ENCODE measurements at places on chromosomes 2 and 18. TPM values are rescaled to one million over a fixed set of nuclear protein-coding genes. Genes with fewer than 3 reads are reported as not detected.

The CKAP2L gene
- total RNA-seq = 17.7 TPM

The MBP gene
- 44.4 TPM for total RNA-seq

The FAM168B gene
- total RNA-seq = 79.6 TPM

The ACTG2 gene
- total RNA-seq = not detected

The MROH2A gene
- total RNA-seq = 2.9 TPM

The NEU2 gene
- total RNA-seq = not detected
